Stomach (tissue), 19 donors: ENCODE measurements at places on chromosomes 11 and 22. TPM values are rescaled to one million over a fixed set of nuclear protein-coding genes. Genes with fewer than 3 reads are reported as not detected.

Gene DLG2
- total RNA-seq: 4.5 TPM

Gene C11orf16
- total RNA-seq: not detected

DNA sequence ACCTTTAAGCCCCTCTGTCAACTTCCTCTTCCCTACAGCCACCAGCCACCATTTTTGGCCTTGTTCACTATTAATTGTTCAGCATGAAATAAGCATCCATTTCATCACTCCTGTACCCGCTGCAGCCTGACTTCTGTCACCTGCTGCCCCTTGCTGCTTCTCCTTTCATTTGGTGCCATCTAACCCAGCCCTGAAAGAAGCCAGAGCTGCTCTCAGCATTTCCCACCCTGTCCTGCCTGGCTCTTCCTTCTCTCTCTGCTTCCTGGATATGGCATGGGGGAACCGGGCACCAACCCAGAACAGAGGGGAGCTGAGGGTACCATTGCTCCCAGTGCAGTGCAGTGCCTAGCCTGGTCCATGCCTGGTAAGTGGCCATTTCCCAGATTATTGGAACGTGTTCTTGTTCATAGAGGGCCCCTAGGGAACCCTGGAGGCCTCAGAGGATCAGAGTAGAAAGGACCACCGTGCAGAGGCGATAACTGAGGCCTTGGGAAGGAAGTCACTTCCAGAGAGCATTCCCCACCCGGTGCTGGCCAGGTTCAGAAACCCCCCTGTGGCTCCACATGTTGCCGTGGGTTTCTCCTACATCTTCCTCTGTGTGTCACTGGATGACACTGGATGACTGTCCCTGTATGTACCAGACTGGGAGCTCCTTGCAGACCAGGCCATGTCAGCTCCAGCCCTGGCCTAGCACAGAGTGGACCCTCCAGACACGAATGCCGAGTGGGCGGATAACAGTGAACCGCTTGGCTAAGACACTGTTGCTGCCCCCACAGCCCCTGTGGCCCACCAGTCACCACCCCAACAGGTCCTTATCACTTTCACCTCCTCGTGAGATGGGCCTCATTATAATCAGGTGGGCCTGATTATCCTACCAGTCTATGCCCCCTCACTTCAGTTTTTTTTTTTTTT is 4.7 kb downstream of the YDJC start:
- no peak for DNase-seq

DNA sequence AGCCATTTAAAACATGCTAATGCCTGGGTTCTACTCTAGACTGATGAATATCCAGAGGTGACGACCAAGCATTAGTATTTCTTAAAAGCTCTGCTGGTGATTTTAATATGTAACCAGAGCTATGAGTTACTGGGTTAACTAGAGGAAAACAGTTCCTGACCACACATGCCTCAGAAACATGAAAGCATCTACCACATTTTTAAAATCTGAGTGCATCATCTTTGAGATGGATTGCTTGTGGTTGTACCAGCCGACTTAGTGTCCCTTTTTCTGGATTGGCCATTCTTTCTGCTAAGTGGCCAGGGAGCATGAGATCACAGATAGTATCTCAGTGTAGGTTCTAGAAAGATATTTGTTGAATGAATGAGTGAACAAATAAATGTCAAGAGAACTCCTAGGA is 152.4 kb downstream of the NTM start:
- no peak for DNase-seq

- DNase-seq: no peak
Observed at GRCh38 chr11:12003815-12004214, 4.6 kb downstream of the DKK3 start.

GRCh38 chr11:20611892-20612291 is 12.5 kb downstream of the SLC6A5 start:
- DNase-seq: no peak

DNA sequence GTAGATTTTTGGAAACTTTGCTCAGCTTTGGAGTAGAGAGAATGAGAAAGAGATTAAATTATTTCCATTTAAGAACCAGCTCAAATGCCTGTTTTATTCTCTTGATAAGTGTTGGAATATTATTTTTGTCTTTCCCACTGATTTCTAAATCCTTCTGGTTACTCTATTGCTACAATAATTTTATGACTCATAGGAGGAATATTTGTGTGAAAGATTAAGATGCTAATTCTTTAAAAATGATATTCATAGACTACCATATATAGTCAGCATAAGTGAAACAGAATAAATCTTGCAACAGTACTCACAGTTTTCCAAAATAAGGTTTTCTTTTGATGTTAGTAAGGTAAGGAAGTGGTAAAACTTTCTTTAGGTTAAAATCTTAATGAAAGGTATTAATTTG is 60.9 kb downstream of the YAP1 start:
- DNase-seq: no peak

DNA sequence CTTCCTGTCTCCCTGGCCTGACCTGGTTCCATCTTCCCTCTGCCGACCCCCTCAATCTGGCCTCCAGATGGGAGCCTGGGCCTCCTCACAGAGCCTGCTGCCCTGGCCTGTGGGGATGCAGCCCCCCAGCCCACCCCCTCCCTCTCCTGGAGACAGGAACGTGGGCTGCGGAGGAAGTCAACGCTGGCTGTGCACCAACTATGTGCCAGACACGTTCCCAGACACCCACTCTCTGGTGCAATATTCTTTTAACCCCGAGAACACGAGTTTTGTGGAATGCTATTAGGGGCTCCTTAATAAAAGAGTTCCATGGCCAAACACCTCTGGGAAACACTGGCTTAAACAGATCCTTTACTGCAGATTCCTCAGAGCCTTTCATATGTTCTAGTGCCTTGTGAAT is 15.9 kb downstream of the WNT11 start:
- no peak for DNase-seq
